ENCODE measurements at places on chromosomes 12 and 14.

GRCh38 chr12:9864913-9865675 lies 4.1 kb downstream of the CLEC2B start:
- DNase-seq = no peak

GRCh38 chr12:104230304-104231095 lies 14.9 kb downstream of the TXNRD1 start:
- DNase-seq = no peak

GRCh38 chr12:82721726-82722125 lies 35.0 kb downstream of the TMTC2 start:
- no peak for DNase-seq

- DNase-seq = peak; percentile 90
Observed at GRCh38 chr12:29039013-29039412, 110.1 kb upstream of the FAR2 start.

Data from GM04504 (cell line).